ENCODE measurements at places on chromosomes 16 and 17.

DNA sequence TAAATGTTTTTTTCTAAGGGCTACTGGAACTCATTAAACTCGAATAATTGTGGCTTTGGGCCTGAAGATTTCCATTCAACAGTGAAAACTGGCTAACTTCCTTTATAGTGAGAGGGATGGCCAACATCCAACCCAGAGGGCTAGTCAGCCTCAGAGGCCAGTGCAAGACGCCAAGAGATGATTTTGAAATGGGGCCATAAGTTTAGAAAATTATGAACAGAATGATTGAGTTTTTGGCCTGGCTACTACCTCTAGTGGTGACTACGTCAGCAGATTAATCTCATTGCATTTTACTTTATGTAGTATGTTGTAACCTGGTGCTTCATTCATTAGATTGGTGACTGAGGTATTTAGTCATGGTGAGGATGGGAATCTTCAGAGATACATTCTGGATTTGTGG, 28.4 kb downstream of the HAPSTR1 start:
- no peak for DNase-seq

- no peak for DNase-seq
These were observed 40.4 kb upstream of the NOS2 start for GRCh38 chr17:27840688-27841087.

DNA sequence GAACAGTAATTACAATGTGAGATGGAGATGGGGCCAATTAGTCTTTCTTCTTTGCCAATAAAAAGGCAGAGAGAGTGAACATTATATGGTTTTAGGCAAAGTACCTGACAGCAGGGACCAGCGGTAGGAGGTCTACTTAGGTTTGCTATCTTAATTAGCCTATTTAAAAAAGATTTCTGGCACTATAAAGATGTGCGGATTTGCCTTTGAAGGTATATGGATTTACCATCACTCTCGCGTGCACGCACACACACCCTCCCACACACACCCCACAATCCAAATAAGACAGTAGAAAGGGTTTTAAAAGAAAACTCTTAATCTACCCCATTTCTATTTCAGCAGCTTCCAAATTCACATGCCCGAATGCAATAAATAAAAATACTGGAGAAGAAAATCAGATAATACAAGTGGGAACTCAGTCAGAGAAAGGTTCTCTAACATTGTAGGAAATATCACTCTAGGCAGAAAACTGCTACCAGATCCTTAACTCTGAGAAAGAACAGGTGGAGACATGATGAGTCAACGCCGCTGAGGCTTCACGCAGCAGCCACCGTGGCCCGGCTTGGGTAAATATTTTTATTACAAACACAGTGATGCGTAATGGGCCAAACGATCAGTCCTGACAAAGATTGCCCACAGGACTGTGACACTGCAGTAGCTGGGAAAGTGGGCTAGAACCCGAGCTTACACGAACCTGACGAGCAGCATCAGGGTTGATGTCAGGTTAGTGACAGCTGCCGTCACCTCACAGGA, 66.6 kb upstream of the AXIN2 start:
- no peak for DNase-seq

DNA sequence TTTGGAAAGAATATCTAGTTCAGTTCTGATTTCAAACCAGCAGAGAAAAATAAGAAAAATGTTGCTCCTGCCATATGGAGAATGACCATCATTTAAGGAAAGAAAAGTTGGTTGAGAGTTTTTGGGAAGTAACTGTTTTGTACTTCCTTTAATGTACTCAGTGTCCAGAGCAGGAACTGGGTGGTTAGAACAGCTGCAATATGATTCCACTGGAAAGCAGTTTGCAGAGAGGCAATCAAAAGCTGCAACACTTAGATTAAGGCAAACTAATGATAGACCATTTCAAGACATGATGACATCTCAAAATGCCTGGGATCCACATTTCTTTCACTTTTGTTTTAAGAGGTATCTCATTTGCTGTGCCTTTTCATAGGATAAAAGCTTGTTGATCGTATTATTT, 313.3 kb upstream of the HSBP1 start:
- DNase-seq = no peak

- DNase-seq = no peak
These were observed 3.0 kb downstream of the PARN start for GRCh38 chr16:14627078-14627477.

GRCh38 chr17:32946375-32947135, 18.6 kb downstream of the TMEM98 start:
- DNase-seq = no peak

DNA sequence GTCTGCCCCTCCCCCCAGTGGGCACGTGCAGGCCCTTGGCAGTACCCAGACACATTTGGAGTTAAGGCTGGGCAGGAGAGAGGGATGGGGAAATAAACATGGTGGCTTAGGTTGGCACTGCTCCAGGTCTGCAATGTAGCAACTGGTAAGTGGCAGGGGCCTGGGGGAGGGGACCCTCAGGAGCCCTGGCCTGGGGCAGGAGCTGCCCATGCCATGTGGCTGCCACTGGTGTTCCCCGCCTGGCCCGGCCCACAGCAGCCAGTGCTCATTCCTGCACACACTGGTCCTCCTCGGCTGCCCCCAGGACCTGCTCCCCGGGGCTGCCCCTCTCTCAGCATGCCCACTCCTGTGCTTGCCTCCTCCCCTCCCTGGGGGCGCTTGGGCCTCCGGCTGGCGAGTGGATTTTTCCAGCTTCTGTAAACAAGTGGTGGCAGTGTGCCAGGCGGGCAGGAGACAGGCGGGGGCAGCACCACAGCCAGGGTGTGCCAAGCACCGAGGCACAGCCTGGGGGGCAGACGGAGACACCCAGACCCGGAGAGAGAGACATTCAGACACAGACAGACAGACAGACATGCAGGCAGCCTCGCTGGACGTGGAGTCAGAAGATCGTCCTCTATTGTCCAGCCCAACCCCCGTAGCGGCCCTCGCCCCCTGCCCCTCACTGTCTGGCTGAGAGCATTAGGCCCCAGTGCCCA, 9.4 kb downstream of the THRA start:
- no peak for DNase-seq

DNA sequence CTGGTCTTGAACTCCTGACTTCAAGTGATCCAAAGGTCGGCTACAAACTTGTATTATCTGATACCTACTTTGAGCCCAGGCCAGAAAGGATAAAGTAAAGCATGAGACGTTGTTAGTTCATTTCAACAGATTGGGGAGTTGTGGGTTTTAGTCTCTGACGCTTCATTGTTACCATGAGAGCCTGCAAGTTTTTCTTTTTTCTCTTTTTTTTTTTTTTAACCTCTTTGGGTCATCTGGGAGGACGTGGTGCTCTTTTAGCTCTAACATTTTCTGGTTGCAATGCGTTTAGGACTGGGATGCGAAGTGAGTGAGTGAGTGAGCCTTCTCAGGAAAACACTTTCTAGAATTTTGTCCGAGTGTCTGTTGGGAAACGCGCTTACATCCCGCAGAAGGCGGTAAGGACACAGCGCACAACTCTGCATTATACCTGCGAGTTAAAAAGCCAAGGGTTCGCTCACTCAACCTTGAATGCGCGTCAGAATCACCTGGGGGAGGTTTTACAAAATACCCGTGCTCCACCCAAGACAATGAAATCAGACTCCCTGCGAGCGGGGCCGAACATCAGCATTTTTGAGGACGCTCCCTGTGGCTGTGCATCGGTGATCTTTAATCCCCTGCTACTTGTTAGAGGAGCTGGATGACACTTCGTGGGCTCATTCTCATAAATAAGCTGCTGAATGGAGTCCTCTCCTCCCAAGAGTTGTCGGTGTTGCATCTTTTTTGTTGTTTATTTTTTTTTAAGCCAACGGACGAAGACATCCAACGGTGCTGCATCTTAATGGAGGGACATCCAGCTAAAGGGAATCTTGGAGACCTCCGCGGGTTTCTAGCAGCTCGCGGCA, 629 bp upstream of the RNF135 start:
- no peak for DNase-seq

DNA sequence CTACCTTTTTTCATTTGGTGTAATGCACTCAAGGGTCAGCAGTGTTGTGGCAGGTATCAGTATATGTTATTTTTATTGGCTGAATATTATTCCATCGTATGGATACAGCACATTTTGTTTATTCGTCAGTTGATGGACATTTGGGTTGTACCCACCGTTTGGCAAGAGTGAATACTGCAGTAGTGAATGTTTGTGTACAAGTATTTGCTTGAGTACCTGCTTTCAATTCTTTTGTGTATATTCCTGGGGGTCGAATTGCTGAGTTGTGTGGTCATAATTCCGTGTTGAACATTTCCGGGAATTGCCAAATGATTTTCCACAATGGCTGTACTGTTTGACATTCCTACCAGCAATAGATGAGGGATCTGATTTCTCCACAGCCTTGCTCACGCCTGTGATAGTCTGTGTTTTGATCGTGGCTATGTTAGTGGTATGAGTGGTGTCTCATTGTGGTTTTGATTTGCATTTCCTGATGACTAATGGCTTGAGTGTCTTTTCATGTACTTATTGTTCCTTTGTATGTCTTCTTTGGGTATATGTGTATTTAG, 108.4 kb downstream of the OR1D5 start:
- no peak for DNase-seq

DNA sequence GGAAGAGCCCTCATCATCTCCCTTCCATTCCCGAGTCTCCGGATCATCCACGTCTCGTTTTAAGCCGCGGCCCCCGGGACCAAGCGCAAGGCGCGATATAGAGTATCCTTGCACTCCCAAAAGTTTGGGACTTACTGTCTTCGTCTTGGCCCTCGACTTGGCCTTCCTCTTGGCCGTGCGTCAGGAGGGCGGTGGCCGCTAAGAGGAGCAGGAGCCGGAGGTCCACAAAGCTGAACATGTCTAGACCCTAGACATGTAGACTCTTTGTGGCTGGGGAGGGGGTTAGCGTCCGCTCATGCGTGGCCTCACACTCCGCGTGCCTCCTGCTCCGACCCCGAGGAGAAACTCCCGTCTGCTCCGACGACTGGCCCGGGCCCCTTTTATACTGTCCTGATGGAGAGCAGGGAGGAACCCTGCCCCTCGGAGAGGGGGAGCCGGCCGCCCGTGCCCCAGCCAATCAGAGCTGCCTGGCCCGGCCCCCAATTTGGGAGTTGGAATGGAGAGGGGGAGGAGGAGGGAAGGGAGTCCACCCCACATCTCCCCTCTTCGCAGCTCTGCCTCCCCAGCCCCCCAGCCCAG, at the start of gene COL1A1:
Gene COL1A1 (minus strand): TSS at position 356 of the 579 bp plus-strand sequence. CDS start 118 bp downstream, at position 238.
- no peak for DNase-seq

- DNase-seq = no peak
These were observed 372.2 kb upstream of the CDH5 start for GRCh38 chr16:65994291-65994690.

- no peak for DNase-seq
These were observed 23.9 kb upstream of the CDH8 start for GRCh38 chr16:62060089-62060488.

- no peak for DNase-seq
These were observed 5.6 kb downstream of the ALOX15 start for GRCh38 chr17:4635823-4636375.

GRCh38 chr16:47053895-47054294, 80.4 kb upstream of the DNAJA2 start:
- no peak for DNase-seq

DNA sequence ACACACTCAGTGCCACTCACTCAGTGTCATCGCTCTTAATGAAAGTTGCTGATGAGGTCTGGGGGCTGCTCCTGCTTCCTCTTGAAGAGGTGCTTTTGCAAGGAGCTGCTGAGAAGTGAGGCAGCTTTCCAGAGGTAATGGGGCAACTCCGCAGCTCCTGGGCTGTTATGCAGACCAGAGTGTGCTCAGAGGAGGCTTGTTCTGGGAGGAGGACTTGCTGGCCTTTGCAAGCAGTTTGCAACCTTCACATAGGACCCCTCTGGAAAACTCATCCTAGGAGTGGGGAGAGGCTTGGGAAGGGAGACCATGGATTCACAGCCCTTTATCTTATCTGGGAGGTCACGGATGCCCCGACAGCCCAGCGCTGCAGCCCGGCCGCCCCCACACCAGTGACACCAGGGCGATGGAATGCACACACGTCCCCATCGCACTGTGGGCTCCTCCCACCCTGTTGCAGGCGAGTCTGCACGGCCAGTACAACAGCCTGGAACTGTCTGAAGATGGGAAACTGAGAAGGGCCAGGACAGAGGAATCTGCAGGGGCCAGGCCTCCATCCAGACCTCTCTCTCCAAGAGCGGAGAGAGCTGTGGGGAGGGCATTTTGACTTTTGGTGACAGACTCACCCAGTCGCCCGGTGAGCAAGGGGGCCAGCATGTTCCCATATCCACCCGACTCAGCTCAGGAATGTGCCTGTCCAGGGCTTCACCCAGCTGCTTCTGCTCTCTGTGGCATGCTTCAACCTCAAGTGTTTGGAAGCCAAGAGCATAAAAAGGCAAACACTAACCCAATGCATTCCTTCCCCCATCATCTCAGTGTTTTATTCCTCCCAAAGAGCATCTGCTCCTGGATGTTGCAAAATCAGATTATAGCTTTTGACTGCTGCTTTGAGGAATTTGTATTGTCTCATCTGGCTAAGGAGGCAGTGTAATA, 78.6 kb upstream of the ZNF469 start:
- no peak for DNase-seq

GRCh38 chr17:34680151-34680550, 100.8 kb downstream of the TMEM132E start:
- no peak for DNase-seq

DNA sequence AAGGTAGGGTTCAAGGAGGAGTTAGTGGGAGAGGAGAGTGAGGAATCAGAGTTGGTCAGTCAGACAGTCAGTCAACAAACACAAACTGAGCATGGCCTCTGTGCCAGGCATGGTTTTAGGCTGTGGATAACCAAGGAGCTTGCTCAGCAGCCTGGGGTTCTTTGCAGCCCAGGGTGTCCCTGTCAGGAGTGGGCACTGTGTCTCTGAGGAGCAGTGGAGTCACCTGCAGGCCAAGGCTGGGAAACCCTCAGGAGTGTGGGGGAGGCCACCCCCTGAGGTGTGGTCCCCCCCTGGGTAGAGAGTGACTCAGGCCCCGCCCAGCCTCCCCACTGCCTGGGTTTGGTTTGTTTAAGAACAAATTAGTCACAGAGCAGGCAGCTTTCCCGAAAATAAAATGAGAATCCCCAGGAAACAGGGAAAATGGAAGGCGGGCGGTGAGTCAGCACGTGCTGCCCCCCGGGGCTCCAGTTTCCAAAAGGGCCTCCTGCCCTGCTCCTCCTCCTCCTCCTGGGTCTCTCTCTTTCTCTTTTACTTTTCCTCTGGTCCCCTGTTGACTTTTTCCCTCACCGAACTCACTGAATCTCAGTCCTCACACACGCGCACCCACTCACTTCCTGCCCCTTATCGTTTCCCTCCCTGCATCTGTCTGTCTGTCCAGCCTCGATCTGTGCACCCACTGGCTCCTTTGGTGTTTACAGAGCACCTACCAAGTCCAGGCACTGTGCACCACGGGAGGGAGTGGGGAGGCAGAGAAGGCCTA, 44.3 kb downstream of the SOCS3 start:
- DNase-seq = peak; percentile 30

All from effector CD4-positive, alpha-beta T cell (primary cell).